Effector memory CD4-positive, alpha-beta T cell (primary cell): ENCODE measurements at places on chromosomes 2 and 18.

DNA sequence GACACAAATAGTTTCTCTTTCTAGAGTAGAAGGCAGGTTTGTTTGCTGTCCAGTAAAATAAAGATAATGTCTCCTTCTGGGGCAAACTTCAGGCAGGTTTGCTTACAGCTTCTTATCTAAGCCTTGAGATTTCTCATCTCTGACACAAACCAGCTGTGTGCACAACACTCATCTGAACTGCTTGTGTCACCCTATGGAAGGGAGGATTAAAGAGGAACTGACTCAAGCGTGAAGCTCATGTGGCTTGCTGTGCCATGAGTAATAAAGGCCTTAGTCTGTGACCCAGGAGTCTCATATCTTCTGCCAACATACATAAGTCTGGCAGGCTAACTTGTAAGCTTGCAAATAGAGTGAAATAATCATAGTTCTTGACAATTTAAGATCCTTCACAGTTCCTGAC lies 24.2 kb upstream of the CPO start:
- no peaks in the 10 kb centered on the region for H3K27me3 ChIP-seq
- H3K4me3 ChIP-seq = no peak overlapping the region
- H3K27ac ChIP-seq = no peak overlapping the region

- H3K27ac ChIP-seq = no peak overlapping the region
- H3K27me3 ChIP-seq = no peaks in the 10 kb centered on the region
- H3K4me1 ChIP-seq = no peaks in the 10 kb centered on the region
- DNase-seq = no peak
- H3K36me3 ChIP-seq = no peaks in the 10 kb centered on the region
Measured at GRCh38 chr18:41396861-41397260, 558.2 kb upstream of the PIK3C3 start.

DNA sequence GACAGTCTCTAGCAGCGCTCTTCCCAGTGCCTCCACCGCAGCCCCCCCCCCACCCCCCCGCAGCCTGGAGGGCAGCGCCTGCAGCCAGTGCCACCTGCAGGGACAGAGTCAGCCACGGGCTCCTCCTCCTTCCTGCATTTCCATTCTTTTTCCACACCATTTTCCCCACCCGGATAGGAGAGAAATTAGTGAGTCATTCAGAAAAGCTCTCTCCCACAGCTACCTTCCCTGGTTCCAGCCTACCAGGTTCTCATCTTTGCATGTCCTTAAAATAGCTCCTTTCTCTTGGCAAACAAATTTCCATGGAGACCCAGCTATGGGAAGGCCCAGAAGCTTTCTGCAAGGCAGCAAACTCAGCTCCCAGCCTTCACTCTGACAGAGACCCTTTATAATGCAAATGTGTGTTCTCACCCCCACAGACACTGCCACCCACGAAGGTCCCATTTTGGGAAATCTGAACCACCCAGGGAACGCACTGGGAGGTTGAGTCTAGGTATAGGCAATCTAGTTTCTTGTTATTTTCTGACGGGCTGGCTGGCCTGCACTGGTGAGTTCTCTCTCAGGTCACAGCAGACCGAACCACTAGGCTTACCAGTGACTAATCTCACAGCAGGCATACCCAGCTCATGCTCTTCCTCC lies 41.8 kb upstream of the ATG16L1 start:
- H3K4me3 ChIP-seq = no peak overlapping the region
- DNase-seq = no peak
- no peaks in the 10 kb centered on the region for H3K27me3 ChIP-seq
- no peak overlapping the region for H3K27ac ChIP-seq
- H3K4me1 ChIP-seq = no peaks in the 10 kb centered on the region
- H3K36me3 ChIP-seq = peaks cover 29% of the 10 kb centered on the region

GRCh38 chr18:74497778-74498177 lies 1.6 kb downstream of the CNDP2 start:
- DNase-seq = no peak
- no peak overlapping the region for H3K4me3 ChIP-seq
- peaks cover 31% of the 10 kb centered on the region for H3K4me1 ChIP-seq

GRCh38 chr18:43525169-43525568 lies 247.9 kb upstream of the SYT4 start:
- no peak overlapping the region for H3K4me3 ChIP-seq
- DNase-seq = no peak
- H3K27ac ChIP-seq = no peak overlapping the region
- no peaks in the 10 kb centered on the region for H3K27me3 ChIP-seq

DNA sequence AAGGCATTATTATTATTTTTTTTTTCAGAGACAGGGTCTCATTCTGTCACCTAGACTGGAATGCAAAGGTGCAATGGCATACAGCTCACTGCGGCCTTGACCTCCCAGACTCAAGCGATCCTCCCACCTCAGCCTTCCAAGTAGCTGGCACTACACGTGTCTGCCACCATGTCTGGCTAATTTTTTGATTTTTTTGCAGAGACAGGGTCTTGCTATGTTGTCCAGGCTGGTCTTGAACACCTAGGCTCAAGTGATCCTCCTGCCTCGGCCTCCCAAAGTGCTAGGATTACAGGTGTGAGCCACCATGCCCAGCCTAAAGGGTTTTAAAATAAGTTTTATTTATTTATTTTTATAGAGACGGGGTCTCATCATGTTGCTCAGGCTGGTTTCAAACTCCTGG lies 45.3 kb upstream of the AP1S3 start:
- H3K27me3 ChIP-seq = no peaks in the 10 kb centered on the region
- H3K4me1 ChIP-seq = no peaks in the 10 kb centered on the region
- no peak overlapping the region for H3K27ac ChIP-seq
- peaks cover 31% of the 10 kb centered on the region for H3K36me3 ChIP-seq

GRCh38 chr2:13002536-13003331 lies 286.0 kb downstream of the TRIB2 start:
- no peaks in the 10 kb centered on the region for H3K27me3 ChIP-seq
- DNase-seq = no peak
- H3K4me3 ChIP-seq = no peak overlapping the region
- no peak overlapping the region for H3K27ac ChIP-seq
- peaks cover 2% of the 10 kb centered on the region for H3K4me1 ChIP-seq

- DNase-seq = no peak
- no peak overlapping the region for H3K27ac ChIP-seq
- peaks cover 10% of the 10 kb centered on the region for H3K36me3 ChIP-seq
- no peaks in the 10 kb centered on the region for H3K4me1 ChIP-seq
- H3K4me3 ChIP-seq = no peak overlapping the region
Measured at GRCh38 chr2:15421753-15422152, 139.4 kb downstream of the NBAS start.

GRCh38 chr18:9722691-9723090 lies 14.6 kb downstream of the RAB31 start:
- no peak for DNase-seq
- no peaks in the 10 kb centered on the region for H3K27me3 ChIP-seq
- no peaks in the 10 kb centered on the region for H3K36me3 ChIP-seq
- no peaks in the 10 kb centered on the region for H3K4me1 ChIP-seq
- H3K27ac ChIP-seq = no peak overlapping the region

DNA sequence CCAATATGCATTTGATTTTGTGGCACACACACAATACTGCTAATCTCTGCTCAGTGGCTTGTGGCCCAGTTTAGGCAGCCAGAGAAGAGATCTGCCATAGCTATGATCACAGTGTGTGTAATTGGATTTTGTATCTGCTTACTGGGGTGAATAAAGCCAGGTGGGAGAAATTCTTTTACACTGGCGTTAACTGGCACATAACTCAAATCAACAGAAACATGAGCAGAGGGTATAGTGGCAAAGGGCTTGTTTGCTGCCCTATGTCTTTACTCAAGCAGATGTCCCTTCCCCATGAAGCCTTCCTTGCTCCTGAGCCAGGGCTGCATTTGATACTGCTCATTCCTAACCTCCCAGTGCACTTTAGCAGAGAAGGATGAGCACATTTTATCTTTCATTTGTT lies 28.5 kb downstream of the STON1 start:
- H3K4me1 ChIP-seq = no peaks in the 10 kb centered on the region
- DNase-seq = no peak
- H3K4me3 ChIP-seq = no peak overlapping the region
- no peaks in the 10 kb centered on the region for H3K36me3 ChIP-seq
- H3K27me3 ChIP-seq = no peaks in the 10 kb centered on the region
- no peak overlapping the region for H3K27ac ChIP-seq

GRCh38 chr2:134379293-134379692 lies 125.4 kb downstream of the MGAT5 start:
- no peak for DNase-seq
- no peaks in the 10 kb centered on the region for H3K4me1 ChIP-seq
- H3K27ac ChIP-seq = no peak overlapping the region
- peaks cover 15% of the 10 kb centered on the region for H3K36me3 ChIP-seq
- H3K4me3 ChIP-seq = no peak overlapping the region

DNA sequence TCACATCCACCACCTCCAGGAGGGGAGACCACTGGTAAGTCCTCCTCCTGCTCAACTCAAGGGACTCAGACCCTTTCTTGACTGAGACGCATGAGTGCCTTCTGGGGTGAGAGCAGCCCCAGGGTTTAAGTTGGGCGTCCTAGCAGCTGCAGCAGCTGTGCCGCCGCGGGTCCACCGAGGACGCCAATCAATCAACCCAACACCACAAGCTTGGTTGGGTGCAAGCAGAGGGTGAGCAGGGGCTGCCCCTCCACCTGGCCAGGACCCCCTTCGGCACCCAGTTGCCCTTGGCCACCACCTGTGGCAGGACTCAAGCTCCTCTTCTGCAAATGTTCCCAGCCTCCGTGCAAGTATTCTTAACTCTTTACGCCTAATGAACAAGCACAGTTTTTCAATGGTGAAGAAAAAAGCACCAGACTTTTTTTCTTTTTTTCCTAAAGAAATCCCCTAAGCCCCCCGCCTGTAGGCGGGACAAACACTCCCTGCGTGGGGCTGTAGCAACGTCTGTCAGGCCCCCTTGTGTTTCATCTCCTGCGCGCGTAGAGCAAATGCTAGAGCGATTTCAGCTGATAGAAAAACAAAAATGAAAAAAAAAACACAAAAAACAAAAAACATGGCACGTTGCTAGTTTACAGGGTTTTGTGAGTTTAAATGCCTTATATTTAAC lies 197.1 kb downstream of the LOXHD1 start:
- no peak overlapping the region for H3K4me3 ChIP-seq
- no peaks in the 10 kb centered on the region for H3K36me3 ChIP-seq
- H3K4me1 ChIP-seq = no peaks in the 10 kb centered on the region
- no peak overlapping the region for H3K27ac ChIP-seq
- no peak for DNase-seq
- no peaks in the 10 kb centered on the region for H3K27me3 ChIP-seq

DNA sequence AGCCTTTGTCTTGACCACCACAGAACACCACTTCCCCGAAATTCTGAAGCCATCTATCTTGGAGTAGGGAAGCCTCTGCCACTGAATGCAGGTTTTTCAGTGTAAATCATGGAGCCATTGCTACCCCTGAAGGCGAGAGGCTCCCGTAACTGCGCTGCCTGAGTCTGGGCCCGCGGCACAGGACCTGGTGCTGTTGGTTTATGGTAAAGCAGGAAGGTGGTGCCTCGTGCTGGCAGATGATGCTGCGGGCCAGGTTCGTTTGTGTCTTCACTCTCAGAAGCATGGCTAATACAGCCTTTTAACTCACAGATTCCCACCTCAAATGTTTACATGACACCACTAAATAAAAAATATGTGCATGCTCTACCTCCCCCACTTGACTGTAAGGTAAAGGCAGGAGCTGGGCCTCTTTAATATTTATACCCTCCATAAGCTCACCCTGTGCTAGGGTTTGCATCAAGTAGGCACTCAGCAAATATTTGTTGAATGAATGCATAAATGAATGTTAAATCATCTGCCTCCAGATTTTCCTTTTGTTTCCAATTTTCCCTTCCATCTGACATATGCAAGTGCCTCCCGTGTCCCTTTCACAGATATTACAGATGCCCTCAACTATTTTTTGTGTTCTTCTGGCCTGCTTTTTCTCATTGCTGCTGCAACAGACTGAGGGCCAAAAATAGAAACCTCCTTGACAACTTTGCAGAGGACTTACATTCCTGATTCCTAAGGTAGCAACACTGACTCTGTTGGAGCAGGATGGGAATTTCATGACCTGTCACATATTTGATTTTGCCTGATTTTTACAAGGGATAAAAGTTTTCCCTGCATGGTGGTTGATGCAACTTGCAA lies 83.5 kb upstream of the CPO start:
- no peak for DNase-seq
- no peak overlapping the region for H3K4me3 ChIP-seq
- H3K4me1 ChIP-seq = no peaks in the 10 kb centered on the region
- H3K27me3 ChIP-seq = no peaks in the 10 kb centered on the region

DNA sequence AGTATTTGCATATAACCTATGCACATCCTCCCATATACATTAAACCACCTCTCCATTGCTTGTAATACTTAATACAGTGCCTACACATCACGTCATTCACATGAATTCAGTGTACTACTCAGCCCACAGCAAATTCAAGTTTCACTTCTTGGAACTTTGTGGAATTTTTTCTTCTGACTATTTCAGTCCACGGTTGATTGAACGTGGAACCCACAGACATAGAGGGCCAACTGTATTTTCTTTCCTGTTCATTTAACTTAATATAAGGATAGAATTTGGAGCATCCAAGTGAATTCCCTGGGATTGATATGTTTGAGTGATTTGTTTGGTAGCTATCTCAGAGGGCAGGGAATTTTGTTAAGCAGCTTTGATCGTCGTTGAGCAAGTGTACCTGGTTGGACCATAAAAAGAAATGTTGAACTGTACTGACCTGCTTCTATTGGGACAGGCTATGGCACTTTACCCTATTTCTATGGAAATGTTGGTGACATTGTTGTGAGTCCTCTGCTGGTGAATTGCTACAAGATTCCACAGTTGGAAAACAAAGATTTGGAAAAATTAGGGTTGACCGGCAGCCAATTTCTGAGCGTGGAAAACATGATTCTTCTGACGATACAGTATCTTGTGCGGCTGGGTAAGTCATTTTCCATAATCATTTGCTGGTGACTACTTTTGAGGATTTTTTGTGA lies 156.6 kb downstream of the ESCO1 start:
- DNase-seq = no peak
- no peaks in the 10 kb centered on the region for H3K4me1 ChIP-seq
- no peak overlapping the region for H3K27ac ChIP-seq
- no peaks in the 10 kb centered on the region for H3K27me3 ChIP-seq
- no peak overlapping the region for H3K4me3 ChIP-seq

- H3K36me3 ChIP-seq = no peaks in the 10 kb centered on the region
- H3K4me3 ChIP-seq = no peak overlapping the region
- H3K27ac ChIP-seq = no peak overlapping the region
- DNase-seq = no peak
- peaks cover 11% of the 10 kb centered on the region for H3K4me1 ChIP-seq
Measured at GRCh38 chr2:37679072-37679695, 7.7 kb upstream of the CDC42EP3 start.

- no peaks in the 10 kb centered on the region for H3K4me1 ChIP-seq
- no peaks in the 10 kb centered on the region for H3K36me3 ChIP-seq
- H3K27me3 ChIP-seq = no peaks in the 10 kb centered on the region
- no peak overlapping the region for H3K4me3 ChIP-seq
- DNase-seq = no peak
Measured at GRCh38 chr2:2184549-2185249, 146.4 kb downstream of the MYT1L start.

DNA sequence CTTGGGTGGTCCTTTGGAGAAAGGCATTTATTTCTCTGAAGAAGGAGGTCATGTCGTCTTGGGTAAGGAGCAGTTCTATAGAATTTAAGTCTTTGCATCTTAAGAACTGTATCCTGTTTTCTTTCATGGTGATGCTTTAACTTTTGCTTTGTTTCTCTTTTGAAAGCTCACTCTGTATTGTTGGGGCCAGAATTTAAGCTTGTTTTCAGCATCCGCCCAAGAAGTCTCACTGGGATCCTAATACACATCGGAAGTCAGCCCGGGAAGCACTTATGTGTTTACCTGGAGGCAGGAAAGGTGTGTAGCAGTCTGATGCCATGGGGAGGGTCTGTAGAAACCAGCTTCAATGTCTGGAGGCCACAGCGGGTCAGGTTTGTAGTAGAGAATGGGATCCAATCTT lies 64.7 kb upstream of the TTC39C start:
- no peaks in the 10 kb centered on the region for H3K4me1 ChIP-seq
- H3K4me3 ChIP-seq = no peak overlapping the region
- no peaks in the 10 kb centered on the region for H3K27me3 ChIP-seq
- H3K27ac ChIP-seq = no peak overlapping the region
- no peaks in the 10 kb centered on the region for H3K36me3 ChIP-seq
